AG04450 (cell line): ENCODE measurements at places on chromosomes 1 and 21.

GRCh38 chr1:59328353-59328752 lies 31.5 kb downstream of the FGGY start:
- no peak for DNase-seq

- no peak for DNase-seq
These were observed 8.7 kb upstream of the UMODL1 start for GRCh38 chr21:42062236-42063022.

DNA sequence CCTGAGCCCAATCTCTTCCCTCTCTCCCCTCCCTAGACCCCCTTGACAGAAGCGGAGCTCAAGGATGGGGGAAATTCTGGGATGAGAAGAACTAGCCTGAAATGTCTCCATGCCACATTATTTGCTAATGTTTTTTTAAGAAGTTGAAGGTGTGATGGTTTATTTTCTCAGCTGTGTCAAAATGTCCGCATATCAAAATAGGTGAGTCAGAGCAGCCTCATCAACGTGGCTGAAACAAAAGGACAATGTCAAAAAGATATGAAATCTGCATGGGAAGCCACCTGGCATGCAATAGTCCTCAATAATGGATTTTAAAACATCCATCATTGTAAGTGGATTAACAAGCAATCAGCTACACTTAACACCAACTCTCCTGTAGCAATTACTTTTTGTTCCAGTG lies 101.4 kb downstream of the BEND5 start:
- no peak for DNase-seq

DNA sequence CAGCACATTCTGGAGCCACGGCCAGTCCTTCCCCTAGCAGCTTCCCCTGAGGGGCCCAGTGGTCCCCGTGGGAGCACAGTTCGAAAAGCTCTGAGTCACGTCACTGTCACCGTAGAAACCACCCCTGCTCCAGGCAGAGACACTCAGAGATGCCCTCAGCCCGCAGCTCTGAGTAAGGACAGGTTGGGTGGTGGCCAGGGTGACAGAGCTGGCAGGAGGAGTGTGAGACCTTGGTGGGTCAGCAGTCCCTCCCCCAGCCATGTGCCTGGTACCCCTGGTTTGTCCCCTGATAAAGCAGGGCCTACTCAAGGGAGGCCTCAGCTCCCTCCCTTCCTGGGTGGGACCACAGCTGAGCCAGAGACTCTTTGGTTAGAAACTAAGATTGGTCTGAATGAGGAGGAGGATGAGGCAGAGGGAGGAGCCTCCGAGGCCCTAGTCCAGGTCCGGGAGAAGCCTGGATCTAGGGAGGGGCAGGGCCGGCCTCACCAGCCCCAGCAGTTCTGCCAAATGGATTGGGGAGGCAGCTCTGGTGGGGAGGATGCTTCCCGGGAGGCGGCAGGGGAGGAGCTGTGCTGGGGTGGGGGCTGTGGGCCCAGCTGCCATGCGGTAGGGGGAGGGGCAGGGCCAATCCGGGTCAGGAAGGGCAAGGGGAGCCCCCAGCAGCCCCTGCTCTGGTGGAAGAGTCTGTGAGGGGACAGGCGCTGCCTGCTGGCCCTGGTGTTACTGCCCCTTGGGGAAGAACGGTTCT lies 55.2 kb downstream of the SLC9A1 start:
- no peak for DNase-seq

DNA sequence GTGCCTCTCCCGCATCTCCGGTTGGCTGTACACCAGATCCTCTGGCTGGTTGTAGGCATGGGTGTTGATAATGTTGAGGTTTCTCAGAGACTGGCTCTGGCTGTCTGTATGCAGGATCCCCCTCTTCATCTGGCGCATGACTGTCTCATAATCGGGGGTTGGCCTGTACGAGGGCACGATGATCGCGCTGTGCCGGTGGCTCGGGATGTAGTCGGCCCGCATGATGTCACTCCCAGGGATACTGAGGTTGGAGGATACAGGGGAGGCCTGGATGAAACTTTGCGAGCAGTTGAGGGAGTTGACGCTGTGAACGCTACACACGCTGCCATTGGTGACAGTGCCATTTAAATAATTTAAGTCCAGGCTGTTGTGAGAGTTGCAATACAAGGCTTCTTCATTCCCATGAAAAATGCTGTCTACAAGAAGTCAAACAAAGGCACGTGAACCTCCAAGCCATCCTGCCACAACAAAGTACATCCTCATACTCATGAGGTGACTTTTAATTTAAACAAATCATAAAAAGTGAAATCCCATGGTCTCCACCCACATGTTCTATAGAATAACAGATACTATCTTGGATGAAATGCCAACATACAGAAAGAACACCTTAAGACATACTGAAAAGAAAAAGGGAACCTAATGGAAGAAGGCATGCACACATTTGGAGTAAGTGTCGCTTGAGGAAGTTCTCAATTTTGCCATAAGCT lies 103.6 kb downstream of the SMYD2 start:
- DNase-seq: no peak

DNA sequence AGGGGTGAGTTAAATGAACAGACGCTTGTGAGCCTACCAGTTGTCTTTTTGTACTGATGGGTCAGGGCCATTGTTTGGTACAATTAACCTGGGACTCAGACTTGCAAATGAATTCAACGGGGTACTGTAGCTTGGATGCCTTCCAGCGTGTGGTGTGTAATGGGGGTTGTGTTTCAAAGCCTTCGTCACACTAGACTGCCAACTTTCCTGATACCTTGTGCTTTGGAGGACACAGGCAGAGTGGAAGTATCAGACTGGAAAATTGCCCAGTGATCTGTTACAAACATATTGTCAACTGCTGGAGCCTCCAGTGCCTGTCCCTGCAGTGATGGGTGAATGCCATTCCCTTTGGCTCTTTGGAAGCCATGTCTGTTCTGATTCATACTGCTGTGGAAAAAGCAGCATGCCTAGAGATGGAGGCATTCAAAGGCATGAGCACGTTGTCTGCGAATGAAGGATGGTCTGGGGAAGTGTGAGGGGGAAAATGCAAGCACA lies 384.5 kb downstream of the LMX1A start:
- DNase-seq: no peak

GRCh38 chr1:206470692-206471414 lies 577 bp downstream of the IKBKE start:
- DNase-seq: peak; percentile 49

DNA sequence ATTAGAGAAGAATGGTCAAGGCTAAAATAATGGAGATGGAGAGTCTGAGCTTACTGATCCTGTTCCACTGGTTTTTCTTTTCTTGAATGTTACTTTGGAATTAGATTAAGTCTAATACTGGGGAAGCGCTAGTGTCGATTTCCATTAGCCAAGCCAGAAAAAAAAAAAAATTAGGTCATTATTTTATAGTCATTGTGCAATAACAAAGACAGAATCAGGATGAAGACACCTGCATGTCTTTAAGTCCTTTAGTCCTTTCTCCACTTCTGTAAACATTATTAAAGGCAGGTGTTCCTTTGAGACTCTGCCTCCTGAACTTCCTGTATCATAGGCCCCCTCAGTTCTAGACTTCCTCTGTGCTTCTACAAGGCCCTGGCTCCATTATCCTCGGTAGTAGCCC lies 42.8 kb downstream of the MYSM1 start:
- DNase-seq: no peak

DNA sequence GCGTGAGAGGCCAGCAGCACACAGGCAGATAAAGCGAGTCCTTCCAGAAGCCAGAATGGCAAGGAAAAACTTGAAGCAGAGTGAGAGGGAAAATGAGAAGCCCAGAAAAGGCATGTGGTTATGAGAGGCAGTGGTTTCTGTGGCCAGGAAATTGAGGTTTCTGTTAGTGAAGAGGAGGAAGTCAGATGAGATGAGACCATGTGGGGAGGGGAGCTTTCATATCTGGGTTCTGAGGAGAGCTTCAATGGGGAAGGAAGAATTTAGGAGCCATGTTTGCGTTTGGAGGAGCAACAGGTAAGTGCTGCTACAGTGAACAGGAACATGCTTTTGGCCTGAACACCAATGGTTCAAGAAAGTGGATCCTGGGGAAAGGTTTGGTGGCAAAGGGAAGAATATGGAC lies 6.1 kb upstream of the CD1A start:
- DNase-seq: no peak

GRCh38 chr1:115277276-115277675 lies 60.8 kb downstream of the NGF start:
- DNase-seq: no peak

- DNase-seq: peak; percentile 24
These were observed 4.6 kb downstream of the PEAR1 start for GRCh38 chr1:156898161-156898566.

- DNase-seq: no peak
These were observed 5.5 kb downstream of the EPHA10 start for GRCh38 chr1:37759451-37759850.

DNA sequence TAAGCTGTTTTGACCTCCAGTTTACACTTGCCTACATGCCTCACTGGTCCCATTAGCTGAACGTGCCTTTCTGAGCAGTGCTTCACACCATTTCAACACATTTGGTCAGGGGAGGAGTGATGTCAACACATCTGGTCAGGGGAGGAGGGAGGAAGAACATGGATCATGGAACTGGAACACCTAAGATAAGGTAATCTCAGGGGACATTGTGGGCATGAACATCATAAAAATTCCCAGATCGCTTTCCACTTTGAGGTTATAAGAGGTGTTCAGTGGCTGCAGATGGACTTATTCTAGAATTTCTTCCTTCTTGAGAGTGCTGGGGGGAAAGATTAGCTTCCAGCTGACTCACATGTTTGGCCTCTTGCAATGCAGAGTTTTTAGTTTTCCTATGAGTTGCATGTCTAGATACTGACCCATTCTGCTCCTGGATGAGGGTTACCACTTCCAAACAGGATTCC lies 2.0 kb downstream of the QSOX1 start:
- no peak for DNase-seq

DNA sequence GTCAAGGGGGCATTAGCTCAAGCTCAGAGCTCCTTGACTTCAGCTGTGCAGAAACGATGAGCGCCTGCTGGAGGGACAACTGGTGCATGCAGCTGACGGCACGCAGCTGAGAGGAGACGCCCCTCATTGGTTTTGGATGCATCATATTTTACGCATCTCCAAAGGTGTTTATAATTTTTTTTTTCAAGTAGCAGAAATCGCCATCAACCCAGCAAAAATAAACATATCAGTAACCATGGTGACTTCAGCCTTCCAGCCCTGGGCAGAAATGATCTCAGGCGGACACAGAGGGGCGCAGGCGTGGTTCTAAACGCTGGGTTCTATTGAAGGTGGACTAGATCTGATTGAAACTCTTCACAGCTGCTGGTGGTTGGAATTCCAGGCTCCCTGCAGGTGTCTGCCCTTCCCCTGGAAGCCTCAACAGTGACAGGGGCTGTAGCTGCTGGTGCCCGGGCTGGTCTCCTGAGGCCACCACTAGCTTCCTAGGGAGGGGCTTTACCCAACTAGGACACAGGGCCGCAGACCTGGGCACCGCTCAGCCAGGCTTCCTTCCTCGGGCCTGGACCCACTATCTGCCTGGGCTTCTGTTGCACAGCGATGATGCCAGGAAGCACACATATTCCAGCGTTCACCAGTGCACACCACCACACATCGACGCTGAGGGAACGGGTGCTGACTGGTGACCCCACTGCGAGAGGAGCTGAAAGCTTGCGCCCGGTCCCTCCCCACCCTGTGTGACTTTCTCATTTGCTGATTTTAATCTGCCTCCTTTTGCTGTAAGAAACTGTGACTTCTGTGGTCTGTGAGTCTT lies 63.7 kb upstream of the ABCG1 start:
- DNase-seq: no peak

GRCh38 chr21:42513151-42513984 lies at the start of gene SLC37A1:
Gene SLC37A1, plus strand, starts transcription at chr21:42513852. Its CDS starts 4,603 bp downstream, at chr21:42518455.
- no peak for DNase-seq

GRCh38 chr1:87185077-87185476 lies 143.6 kb upstream of the LMO4 start:
- DNase-seq: no peak

DNA sequence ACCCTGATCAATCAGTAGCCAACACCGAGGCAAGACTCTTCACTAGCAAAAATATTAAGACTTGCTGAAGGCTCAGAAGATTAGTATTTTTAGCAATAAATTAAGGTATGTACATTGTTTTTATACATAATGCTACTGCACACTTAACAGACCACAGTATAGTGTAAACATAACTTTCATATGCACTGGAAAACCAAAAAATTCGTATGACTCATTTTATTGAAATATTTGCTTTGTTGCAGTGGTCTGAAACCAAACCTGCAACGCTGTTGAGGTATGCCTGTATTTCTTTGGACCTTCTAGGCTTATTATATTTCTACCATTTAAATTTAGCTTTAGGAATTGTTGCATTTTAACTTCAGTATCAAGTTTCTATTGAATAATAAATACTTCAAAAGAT lies 65.8 kb upstream of the BCL9 start:
- no peak for DNase-seq

DNA sequence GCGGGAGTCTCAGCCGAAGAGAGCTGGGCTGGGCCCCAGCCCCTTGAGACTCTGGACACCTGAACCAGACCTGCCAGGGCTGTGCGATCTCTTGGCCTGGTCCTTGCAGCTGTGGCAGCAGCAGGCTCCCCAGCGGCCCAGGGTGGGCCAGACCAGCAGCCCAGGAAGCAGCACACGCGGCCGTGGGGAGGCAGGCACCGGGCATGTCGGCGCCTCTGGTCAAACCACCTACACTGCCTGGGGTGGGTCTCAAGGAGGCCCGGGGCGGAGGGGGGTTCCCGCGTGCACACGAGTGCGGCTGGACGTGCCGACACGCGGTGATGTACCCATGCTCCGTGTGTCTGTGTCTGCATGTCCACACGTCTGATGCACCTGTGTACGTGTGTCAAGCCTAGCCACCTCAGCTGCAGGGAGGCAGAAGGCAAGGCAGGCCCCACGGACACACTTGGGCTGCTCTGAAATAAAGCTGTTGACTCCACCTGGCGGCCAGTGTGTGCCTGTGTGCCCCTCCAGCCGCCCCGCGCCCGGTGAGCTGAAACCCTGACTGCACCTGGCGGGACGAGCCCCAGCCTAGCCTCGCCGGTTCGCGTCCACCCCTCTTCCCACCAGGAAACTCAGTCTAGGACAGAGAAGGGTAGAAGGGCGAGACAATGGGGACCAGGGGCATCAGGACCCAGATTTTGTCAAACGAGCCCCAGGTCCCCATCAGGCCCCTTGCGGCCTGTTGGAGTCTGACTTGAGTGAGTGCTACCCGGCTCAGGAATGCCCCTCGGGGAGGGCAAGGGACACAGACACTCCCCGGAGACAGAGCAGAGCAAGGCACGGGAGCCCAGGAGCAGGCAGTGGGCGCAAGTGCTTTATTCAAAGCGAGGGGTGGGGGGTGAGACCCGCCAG lies 11.6 kb downstream of the SCNN1D start:
- no peak for DNase-seq

- DNase-seq: no peak
These were observed 264.8 kb downstream of the C1orf94 start for GRCh38 chr1:34441259-34442069.

GRCh38 chr1:64963466-64963865 lies 2.9 kb downstream of the JAK1 start:
- DNase-seq: no peak

- no peak for DNase-seq
These were observed 10.3 kb upstream of the PROX1 start for GRCh38 chr1:213977486-213977842.

GRCh38 chr1:45957684-45958083 lies 154.3 kb downstream of the MAST2 start:
- DNase-seq: no peak

GRCh38 chr1:54651608-54652007 lies 10.0 kb downstream of the MROH7 start:
- no peak for DNase-seq

- DNase-seq: no peak
These were observed 1.2 kb upstream of the CPT2 start for GRCh38 chr1:53195246-53196016.

GRCh38 chr1:14660801-14661200 lies 62.3 kb downstream of the KAZN start:
- no peak for DNase-seq
